ENCODE measurements at places on chromosomes 12 and 14. TPM values are rescaled to one million over a fixed set of nuclear protein-coding genes. Genes with fewer than 3 reads are reported as not detected.

GRCh38 chr14:100675699-100676684, 50.7 kb upstream of the DLK1 start:
- no peak overlapping the region for H3K27ac ChIP-seq
- H3K27me3 ChIP-seq, result peaks cover 11% of the 10 kb centered on the region
- peaks cover 42% of the 10 kb centered on the region for H3K4me1 ChIP-seq
- H3K36me3 ChIP-seq, result no peaks in the 10 kb centered on the region
- DNase-seq, result no peak

GRCh38 chr12:24608637-24609285, 340.1 kb downstream of the BCAT1 start:
- no peaks in the 10 kb centered on the region for H3K36me3 ChIP-seq
- DNase-seq, result no peak
- no peak overlapping the region for H3K27ac ChIP-seq
- no peaks in the 10 kb centered on the region for H3K4me1 ChIP-seq
- H3K27me3 ChIP-seq, result no peaks in the 10 kb centered on the region
- no peak overlapping the region for H3K4me3 ChIP-seq

- H3K27me3 ChIP-seq, result no peaks in the 10 kb centered on the region
- no peak overlapping the region for H3K27ac ChIP-seq
- DNase-seq, result no peak
- no peak overlapping the region for H3K4me3 ChIP-seq
- no peaks in the 10 kb centered on the region for H3K36me3 ChIP-seq
Observed at GRCh38 chr12:80299976-80300375, 144.1 kb upstream of the PTPRQ start.

DNA sequence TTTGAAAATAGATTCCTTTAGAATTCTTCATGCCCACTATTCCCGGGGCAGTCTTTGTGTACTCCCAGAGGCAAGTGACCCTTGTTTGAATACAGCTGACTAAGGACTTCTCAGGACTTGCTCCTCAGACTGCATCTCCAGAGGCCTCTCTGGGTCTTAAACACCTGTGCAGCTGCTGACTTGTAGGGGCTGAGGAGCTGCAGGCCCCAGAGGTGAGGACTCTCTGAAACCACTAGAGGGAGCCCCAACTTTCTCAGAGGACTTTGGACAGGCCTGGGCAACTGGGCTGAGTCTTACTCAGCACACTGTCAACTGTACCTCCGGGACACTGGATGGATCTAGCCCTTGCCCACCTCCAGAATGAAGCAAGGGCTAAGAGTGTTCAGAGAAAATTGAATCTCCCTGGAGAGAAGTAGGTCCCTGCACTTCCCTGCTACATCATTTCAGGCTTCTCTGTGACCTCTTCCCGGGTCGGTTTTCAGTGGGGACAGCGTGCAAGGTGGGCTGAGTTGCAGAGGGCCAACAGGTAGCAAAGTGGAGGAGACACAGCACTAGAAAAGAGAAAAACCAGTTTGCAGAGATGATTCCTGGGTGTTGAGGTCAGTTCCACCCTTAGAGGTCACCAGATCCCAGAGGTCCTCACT, 164.6 kb downstream of the TMEM117 start:
- DNase-seq, result no peak
- no peaks in the 10 kb centered on the region for H3K27me3 ChIP-seq
- H3K4me1 ChIP-seq, result no peaks in the 10 kb centered on the region
- no peaks in the 10 kb centered on the region for H3K36me3 ChIP-seq
- H3K4me3 ChIP-seq, result no peak overlapping the region
- H3K27ac ChIP-seq, result no peak overlapping the region

GRCh38 chr14:92792885-92793284, 1.2 kb upstream of the GOLGA5 start:
- no peak for DNase-seq
- no peaks in the 10 kb centered on the region for H3K27me3 ChIP-seq
- peaks cover 3% of the 10 kb centered on the region for H3K36me3 ChIP-seq
- no peaks in the 10 kb centered on the region for H3K4me1 ChIP-seq
- no peak overlapping the region for H3K4me3 ChIP-seq

- H3K36me3 ChIP-seq, result no peaks in the 10 kb centered on the region
- H3K4me1 ChIP-seq, result peaks cover 11% of the 10 kb centered on the region
- no peak for DNase-seq
- peak overlapping the region; percentile 28 for H3K27ac ChIP-seq
Observed at GRCh38 chr14:34275078-34275477, 187.0 kb downstream of the SPTSSA start.

DNA sequence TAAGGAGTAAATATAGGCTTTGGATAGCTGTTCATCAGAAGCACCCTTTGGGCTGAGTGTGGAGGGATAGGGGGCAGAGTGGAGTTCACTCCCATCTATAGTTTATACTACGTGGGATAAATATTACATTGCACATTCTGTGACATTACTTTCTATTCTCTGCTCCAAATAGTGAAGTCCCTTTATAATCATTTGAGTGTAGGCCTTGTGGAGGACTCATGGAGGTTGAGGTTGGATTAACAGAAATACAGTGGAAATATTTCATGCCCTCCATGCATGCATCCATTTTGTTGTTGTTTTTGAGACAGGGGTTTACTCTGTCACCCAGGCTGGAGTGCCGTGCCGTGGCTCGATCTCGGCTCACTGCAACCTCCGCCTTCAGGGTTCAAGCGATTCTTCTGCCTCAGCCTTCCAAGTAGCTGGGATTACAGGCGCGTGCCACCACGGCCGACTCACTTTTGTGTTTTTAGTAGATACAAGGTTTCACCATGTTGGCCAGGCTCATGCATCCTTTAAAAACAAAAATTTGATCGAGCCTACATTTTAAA, 1.4 kb downstream of the CHPT1 start:
- H3K4me3 ChIP-seq, result peak overlapping the region; percentile 94
- H3K36me3 ChIP-seq, result no peaks in the 10 kb centered on the region
- H3K27me3 ChIP-seq, result no peaks in the 10 kb centered on the region
- DNase-seq, result no peak
- H3K4me1 ChIP-seq, result peaks cover 34% of the 10 kb centered on the region
- peak overlapping the region; percentile 95 for H3K27ac ChIP-seq

DNA sequence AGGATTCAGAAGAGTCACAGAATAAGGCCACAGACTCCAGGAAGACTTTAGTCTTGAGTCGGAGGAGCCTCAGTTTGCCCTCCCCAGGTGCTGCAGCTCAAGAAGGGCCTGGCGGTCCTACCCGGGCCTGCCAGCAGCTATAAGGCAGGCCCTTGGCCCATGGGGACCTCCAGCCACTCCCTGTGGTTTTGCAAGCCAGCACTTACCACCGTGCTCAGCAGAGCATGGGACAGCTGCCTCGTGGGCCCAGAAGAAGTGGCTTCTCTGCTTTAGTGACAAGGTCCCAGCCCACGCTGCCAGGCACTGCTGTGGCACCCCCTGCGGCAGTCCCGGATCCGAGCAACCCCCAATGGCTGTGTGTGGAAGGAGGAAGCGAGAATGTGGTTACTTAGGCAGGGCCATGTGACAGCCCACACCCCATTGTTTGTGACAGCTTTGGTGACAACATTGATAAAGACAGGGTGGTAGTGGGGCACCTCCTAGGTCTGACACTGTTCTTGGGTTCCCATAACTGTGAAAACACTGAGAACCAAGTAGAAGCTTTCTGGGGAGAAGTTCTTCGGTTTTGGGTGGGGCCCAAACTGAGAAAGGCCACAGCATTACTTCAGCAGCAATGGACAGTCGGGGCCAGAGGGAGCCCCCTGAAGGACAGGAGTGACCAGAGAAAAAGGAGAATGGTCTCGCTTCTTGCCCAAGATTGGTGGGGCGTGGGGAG, at the start of gene SELPLG:
SELPLG (minus strand) TSS at position 361 of the 715 bp plus-strand sequence. CDS start 9,587 bp downstream, outside the sequence.
- no peaks in the 10 kb centered on the region for H3K27me3 ChIP-seq
- peak within 1 kb of the TSS; percentile 50 for H3K27ac ChIP-seq
- no peak within 1 kb of the TSS for H3K4me3 ChIP-seq
- peaks cover 56% of the 10 kb centered on the region for H3K4me1 ChIP-seq
- no peaks in the 10 kb centered on the region for H3K36me3 ChIP-seq

- no peak overlapping the region for H3K4me3 ChIP-seq
- H3K36me3 ChIP-seq, result no peaks in the 10 kb centered on the region
- no peaks in the 10 kb centered on the region for H3K4me1 ChIP-seq
- no peaks in the 10 kb centered on the region for H3K27me3 ChIP-seq
Observed at GRCh38 chr12:6045438-6045837, 79.0 kb downstream of the VWF start.

GRCh38 chr12:109631751-109632150, 58.2 kb downstream of the MVK start:
- H3K27me3 ChIP-seq, result peaks cover 27% of the 10 kb centered on the region
- no peak for DNase-seq
- H3K4me3 ChIP-seq, result no peak overlapping the region
- no peaks in the 10 kb centered on the region for H3K36me3 ChIP-seq
- no peak overlapping the region for H3K27ac ChIP-seq

DNA sequence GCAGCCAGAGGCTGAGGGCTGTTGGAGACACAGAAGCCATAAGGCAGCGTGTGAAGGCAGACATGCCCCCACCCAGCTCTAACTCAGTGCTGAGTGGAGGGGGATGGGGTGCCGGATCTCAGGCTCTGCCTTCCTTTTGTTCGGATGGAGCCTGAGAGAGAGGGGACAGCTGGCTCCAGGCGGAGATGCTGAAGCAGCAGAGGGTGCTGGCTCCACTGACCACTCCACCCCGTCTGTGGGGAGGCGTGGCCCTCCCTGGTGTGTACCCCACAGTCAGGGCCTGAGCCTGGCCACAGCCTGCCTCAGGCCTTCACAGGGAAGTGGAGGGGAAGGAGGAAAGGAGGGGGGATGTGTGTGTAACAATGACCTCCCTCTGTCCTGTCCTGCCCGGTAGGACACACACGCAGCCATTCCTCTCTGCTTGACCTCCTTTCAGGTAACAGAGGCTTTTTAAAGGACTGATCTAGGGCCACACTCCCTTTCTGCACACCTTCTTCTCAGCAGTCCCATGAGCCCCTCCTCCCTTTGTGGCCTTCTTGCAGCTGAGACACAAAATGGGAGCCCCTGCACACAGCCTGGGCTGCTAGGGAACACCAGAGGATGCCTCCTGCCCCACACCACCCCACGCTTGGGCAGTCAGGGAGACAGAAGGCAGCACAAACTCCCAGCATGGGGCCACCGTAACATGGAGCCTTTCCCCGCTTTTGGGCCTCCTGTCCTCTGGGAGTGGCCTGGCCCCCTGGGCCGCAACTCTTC, 9.6 kb upstream of the ENDOU start:
- peaks cover 39% of the 10 kb centered on the region for H3K4me1 ChIP-seq
- no peaks in the 10 kb centered on the region for H3K36me3 ChIP-seq
- no peak overlapping the region for H3K4me3 ChIP-seq
- no peaks in the 10 kb centered on the region for H3K27me3 ChIP-seq
- DNase-seq, result no peak

DNA sequence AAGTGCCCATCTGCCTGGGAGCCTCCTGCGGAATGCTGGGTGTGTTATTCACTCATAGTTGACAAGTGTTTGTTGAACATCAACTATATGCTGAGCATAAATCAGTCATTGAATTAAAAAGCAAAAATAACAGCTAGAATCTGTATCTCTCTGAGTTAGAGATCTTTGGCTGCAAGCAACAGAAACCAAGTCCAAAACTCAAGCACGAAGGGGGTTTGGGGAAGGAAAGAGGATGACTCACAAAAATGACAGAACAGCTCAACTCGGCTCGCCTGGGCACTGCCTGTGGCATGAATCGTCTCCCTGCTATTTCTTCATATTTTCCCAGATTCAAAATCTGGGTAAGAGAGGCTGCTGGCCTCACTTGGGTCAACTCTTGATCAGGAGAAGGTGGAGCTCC, 72.6 kb upstream of the NCOR2 start:
- no peaks in the 10 kb centered on the region for H3K27me3 ChIP-seq
- no peak overlapping the region for H3K4me3 ChIP-seq
- DNase-seq, result no peak
- H3K36me3 ChIP-seq, result no peaks in the 10 kb centered on the region
- no peak overlapping the region for H3K27ac ChIP-seq

- no peak overlapping the region for H3K27ac ChIP-seq
- no peaks in the 10 kb centered on the region for H3K36me3 ChIP-seq
- DNase-seq, result no peak
Observed at GRCh38 chr14:104437703-104438102, 141.9 kb upstream of the C14orf180 start.

- DNase-seq, result peak; percentile 83
- no peaks in the 10 kb centered on the region for H3K27me3 ChIP-seq
- no peak overlapping the region for H3K27ac ChIP-seq
- peaks cover 28% of the 10 kb centered on the region for H3K4me1 ChIP-seq
Observed at GRCh38 chr14:96090441-96091148, 51.4 kb downstream of the C14orf132 start.

GRCh38 chr14:72736308-72736707, 157.6 kb downstream of the DPF3 start:
- H3K27me3 ChIP-seq, result no peaks in the 10 kb centered on the region
- no peak for DNase-seq
- no peaks in the 10 kb centered on the region for H3K4me1 ChIP-seq
- no peaks in the 10 kb centered on the region for H3K36me3 ChIP-seq

DNA sequence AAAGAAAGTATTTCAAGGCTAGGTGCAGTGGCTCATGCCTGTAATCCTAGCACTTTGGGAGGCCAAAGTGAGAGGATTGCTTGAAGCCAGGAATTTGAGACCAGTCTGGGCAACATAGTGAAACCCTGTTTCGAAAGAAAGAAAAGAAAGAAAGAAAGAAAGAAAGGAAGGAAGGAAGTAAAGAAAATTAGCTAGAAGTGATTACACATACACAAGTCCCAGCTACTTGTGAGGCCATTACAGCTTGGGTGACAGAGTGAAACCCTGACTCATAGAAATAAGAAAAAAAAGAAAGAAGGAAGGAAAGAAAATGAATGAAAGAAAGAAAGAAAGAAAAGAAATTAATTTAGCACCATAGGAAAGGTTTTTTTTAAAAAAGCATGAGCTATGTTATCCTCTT, 33.3 kb upstream of the PPP1CC start:
- no peak for DNase-seq
- H3K4me3 ChIP-seq, result no peak overlapping the region
- no peaks in the 10 kb centered on the region for H3K27me3 ChIP-seq
- H3K27ac ChIP-seq, result no peak overlapping the region
- H3K4me1 ChIP-seq, result no peaks in the 10 kb centered on the region

- no peaks in the 10 kb centered on the region for H3K36me3 ChIP-seq
- H3K27ac ChIP-seq, result no peak overlapping the region
- DNase-seq, result no peak
- no peak overlapping the region for H3K4me3 ChIP-seq
- H3K27me3 ChIP-seq, result no peaks in the 10 kb centered on the region
Observed at GRCh38 chr12:25491396-25492325, 61.4 kb downstream of the LMNTD1 start.

- no peak overlapping the region for H3K4me3 ChIP-seq
- DNase-seq, result no peak
- H3K36me3 ChIP-seq, result no peaks in the 10 kb centered on the region
- H3K27ac ChIP-seq, result no peak overlapping the region
Observed at GRCh38 chr12:74641694-74642093, 104.1 kb downstream of the ATXN7L3B start.

GRCh38 chr14:101708853-101709532, 52.5 kb upstream of the PPP2R5C start:
- DNase-seq, result no peak
- peaks cover 7% of the 10 kb centered on the region for H3K4me1 ChIP-seq
- peaks cover 12% of the 10 kb centered on the region for H3K27me3 ChIP-seq
- H3K4me3 ChIP-seq, result no peak overlapping the region

- H3K36me3 ChIP-seq, result no peaks in the 10 kb centered on the region
- DNase-seq, result no peak
- H3K4me1 ChIP-seq, result no peaks in the 10 kb centered on the region
- no peaks in the 10 kb centered on the region for H3K27me3 ChIP-seq
Observed at GRCh38 chr12:120851944-120852343, 52.2 kb downstream of the SPPL3 start.

GRIN2B gene
- total RNA-seq, result under 0.01 TPM

GLT1D1 gene
- total RNA-seq, result 0.36 TPM

PPP1R12A gene
- total RNA-seq, result 528 TPM

CISTR gene
- not detected for total RNA-seq

DLK1 gene
- total RNA-seq, result 0.36 TPM

NEDD1 gene
- 31.6 TPM for total RNA-seq

LBHD2 gene
- total RNA-seq, result not detected

CBLN3 gene
- total RNA-seq, result 2.1 TPM

IL22 gene
- total RNA-seq, result not detected

PLBD1 gene
- 13.6 TPM for total RNA-seq

TAS2R50 gene
- total RNA-seq, result 2.5 TPM
